ENCODE measurements at places on chromosomes 3 and 15. TPM values are rescaled to one million over a fixed set of nuclear protein-coding genes. Genes with fewer than 3 reads are reported as not detected.

GPR149 gene
- not detected for total RNA-seq

ARF4 gene
- total RNA-seq, result 277 TPM

DNA sequence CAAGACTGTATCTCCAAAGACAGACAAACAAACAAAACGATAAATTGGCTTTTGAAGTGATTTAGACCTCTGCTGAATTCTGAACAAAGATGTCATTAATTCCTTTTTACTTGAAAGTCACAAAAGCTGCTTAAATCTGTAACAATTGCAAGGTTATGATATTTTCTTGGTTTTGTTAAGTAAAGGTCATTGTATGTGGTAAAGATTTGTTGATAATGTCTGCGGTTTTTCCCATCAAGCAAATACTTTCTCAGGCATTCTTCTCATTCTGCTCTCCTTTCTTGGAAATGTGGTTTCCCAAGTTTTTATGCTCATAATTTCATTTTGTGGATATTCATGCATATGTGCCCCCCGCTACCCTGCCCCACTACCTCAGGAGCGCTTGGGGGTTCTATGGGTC, 116.5 kb downstream of the SLMAP start:
- DNase-seq, result no peak
- H3K27ac ChIP-seq, result no peak overlapping the region
- H3K4me1 ChIP-seq, result no peaks in the 10 kb centered on the region
- H3K4me3 ChIP-seq, result no peak overlapping the region

DNA sequence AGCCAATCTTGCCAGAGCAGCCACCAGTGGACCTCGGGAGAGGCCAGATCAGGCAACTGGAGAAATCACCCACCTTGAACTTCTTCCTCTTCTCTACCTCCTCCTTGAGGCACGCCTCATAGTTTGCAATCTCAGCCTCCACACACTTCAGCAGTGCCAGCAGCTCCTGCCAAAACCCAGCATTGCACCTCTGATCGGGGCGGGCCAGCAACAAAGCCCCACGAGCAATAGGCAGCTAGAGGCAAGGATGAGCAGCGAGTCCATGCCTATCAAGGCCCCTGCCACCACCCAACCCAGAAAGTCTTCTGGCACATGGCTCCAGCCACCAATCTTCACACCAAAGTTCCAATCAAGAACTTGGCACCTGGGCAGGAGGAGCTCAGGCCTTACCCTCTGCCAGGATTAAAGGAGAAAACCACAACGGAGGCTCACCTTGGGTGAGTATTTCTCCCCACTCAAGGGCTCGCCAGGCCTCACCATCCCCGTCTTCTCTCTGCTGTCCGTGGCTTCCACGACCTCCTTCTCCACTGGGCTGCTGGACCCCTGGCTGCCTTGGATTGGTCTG, 42.1 kb downstream of the SEMA3G start:
- H3K4me3 ChIP-seq, result no peak overlapping the region
- peaks cover 62% of the 10 kb centered on the region for H3K36me3 ChIP-seq
- H3K27me3 ChIP-seq, result no peaks in the 10 kb centered on the region
- peak; percentile 59 for DNase-seq

GRCh38 chr15:101530224-101530958, 40.9 kb upstream of the PCSK6 start:
- no peaks in the 10 kb centered on the region for H3K4me1 ChIP-seq
- H3K36me3 ChIP-seq, result no peaks in the 10 kb centered on the region
- no peak for DNase-seq

FBXL22 gene
- total RNA-seq, result 0.59 TPM

GRCh38 chr15:38622304-38622703, 57.7 kb upstream of the RASGRP1 start:
- H3K4me3 ChIP-seq, result no peak overlapping the region
- no peaks in the 10 kb centered on the region for H3K4me1 ChIP-seq
- no peak overlapping the region for H3K27ac ChIP-seq

- no peak overlapping the region for H3K27ac ChIP-seq
- DNase-seq, result no peak
- H3K27me3 ChIP-seq, result no peaks in the 10 kb centered on the region
- peaks cover 24% of the 10 kb centered on the region for H3K4me1 ChIP-seq
- H3K4me3 ChIP-seq, result no peak overlapping the region
These were observed 4.0 kb downstream of the MAP2K1 start for GRCh38 chr15:66390678-66391077.

DNA sequence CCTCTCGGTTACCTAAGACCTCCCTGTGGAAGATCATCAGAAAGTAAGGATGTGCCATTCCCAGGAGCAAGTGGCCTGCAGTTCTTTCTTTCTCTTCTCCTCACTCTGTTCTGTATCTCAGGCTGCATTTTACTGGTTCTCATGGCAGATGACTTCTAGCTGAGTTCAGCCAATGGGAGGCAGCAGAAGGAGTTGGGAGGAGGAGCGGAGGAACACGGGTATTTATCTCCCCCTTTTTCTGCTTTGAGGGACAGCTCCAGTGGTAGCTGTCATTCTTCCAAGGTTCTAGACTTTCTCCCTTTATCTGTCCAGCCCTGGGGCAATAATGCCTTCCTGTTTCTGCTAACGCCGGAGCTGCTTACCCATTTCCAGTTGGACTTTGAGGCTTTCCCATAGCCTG, 339.9 kb downstream of the NR2F2 start:
- no peak for DNase-seq
- no peak overlapping the region for H3K4me3 ChIP-seq
- H3K27ac ChIP-seq, result no peak overlapping the region
- H3K36me3 ChIP-seq, result no peaks in the 10 kb centered on the region
- H3K4me1 ChIP-seq, result no peaks in the 10 kb centered on the region
- no peaks in the 10 kb centered on the region for H3K27me3 ChIP-seq

GRCh38 chr3:121202573-121202972, 294.6 kb downstream of the STXBP5L start:
- no peaks in the 10 kb centered on the region for H3K4me1 ChIP-seq
- DNase-seq, result no peak
- no peaks in the 10 kb centered on the region for H3K27me3 ChIP-seq
- H3K4me3 ChIP-seq, result no peak overlapping the region

- no peak for DNase-seq
- no peak overlapping the region for H3K4me3 ChIP-seq
- no peak overlapping the region for H3K27ac ChIP-seq
- peaks cover 14% of the 10 kb centered on the region for H3K36me3 ChIP-seq
- peaks cover 3% of the 10 kb centered on the region for H3K4me1 ChIP-seq
These were observed 32.1 kb downstream of the DLG1 start for GRCh38 chr3:197266331-197266730.

GRCh38 chr3:71072287-71072686, 511.2 kb downstream of the FOXP1 start:
- no peak for DNase-seq
- H3K36me3 ChIP-seq, result peaks cover 3% of the 10 kb centered on the region
- peaks cover 44% of the 10 kb centered on the region for H3K4me1 ChIP-seq
- no peaks in the 10 kb centered on the region for H3K27me3 ChIP-seq

- H3K4me1 ChIP-seq, result no peaks in the 10 kb centered on the region
- H3K4me3 ChIP-seq, result no peak overlapping the region
- H3K27ac ChIP-seq, result no peak overlapping the region
- H3K27me3 ChIP-seq, result no peaks in the 10 kb centered on the region
- DNase-seq, result peak; percentile 78
These were observed 189.4 kb downstream of the UBE3A start for GRCh38 chr15:25249236-25250010.

DNA sequence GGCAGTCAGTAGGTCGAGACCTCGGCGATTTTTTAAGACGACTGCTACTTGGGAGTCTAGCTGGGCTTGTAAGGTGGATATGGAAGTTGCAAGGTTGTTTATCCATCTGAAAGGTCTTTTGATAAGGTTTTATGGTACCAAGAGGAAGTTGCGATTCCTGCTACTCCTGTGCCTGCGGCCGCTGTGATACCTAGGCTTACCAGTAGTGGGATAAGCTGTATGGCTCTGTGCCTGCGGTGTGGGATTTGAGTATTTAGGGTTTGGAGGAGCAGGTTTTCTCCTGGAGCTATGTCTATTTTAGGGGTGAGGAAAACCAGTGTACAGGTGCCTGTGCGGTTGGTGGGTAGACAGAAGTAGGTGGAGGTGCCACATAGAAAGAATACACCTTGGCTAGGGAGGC, 1059.8 kb downstream of the SI start:
- H3K4me1 ChIP-seq, result no peaks in the 10 kb centered on the region
- no peak for DNase-seq
- no peaks in the 10 kb centered on the region for H3K36me3 ChIP-seq
- H3K27ac ChIP-seq, result no peak overlapping the region

- no peaks in the 10 kb centered on the region for H3K4me1 ChIP-seq
- H3K27ac ChIP-seq, result no peak overlapping the region
- H3K4me3 ChIP-seq, result no peak overlapping the region
These were observed 110.9 kb downstream of the GABRG3 start for GRCh38 chr15:27081676-27082418.

GRCh38 chr3:180871901-180872300, 40.6 kb upstream of the FXR1 start:
- no peaks in the 10 kb centered on the region for H3K27me3 ChIP-seq
- no peaks in the 10 kb centered on the region for H3K36me3 ChIP-seq
- H3K27ac ChIP-seq, result no peak overlapping the region
- peak overlapping the region; percentile 37 for H3K4me3 ChIP-seq
- peak; percentile 35 for DNase-seq
- peaks cover 17% of the 10 kb centered on the region for H3K4me1 ChIP-seq

NR2E3 gene
- under 0.01 TPM for total RNA-seq

All from osteoblast (primary cell).